ENCODE measurements at places on chromosomes 7 and 10.

DNA sequence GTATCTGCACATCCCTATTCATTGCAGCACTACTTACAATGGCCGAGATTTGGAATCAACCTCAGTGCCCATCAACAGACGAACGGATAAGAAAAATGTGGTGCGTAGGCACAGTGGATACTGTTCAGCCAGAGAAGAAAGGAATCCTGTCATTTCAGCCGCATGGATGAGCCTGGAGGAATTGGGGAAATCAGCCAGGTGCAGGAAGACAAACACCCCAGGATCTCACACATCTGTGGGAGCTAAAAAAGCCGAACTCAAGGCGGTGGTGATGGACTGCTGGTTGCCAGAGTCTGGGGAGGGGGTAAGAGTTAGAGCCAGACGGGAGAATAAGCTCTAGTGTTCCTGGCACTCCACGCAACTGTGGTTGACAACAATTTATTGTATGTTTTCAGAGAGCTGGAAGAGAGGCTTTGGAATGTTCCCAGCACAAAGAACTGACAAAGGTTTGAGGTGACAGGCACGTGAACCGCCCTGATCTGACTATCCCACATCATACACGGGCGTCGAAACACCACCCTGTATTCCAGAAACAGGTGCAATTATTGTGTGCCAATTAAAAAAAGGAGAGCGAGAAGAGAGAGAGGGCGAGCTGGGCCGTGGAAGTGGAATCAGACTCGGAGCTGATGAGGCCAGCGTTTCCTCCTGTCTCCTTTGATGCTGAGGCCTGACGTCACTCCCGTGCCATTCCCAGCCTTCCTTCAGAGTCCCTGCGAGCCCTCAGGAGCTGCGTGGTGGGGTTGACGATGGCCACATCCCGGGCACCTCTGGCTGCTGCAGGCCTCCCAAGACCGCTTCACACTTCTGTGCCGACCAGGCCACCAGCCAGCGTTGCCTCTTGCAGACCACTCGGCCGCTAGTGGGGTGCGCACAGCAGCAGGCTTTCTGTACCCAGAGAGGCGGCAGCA lies 189.5 kb downstream of the DNAJB6 start:
- DNase-seq, result no peak

DNA sequence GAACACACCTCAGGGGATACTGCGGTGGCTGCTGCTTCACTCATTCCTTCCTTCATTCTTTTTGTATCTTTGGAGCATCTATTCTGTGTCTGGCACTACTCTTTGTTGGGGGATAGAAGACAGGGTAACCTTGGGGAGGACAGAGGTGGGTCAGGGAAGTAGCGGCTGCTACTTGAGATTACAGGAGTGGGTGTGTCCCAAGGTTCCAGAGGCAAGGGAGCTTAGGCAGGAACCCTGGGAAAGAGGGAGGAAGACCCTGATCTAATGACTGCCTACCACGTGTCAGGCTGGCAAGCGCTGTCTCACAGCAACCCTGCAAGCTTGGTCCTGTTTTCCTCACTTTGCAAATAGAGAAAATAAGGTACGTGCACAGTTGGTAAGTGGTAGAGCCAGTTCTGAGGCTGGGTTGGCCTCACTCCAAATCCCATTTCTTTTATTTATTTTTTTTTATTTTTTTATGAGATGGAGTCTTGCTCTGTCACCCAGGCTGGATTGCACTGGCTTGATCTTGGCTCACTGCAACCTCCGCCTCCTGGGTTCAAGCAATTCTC lies 985.9 kb upstream of the ZNF722 start:
- DNase-seq, result no peak

- DNase-seq, result no peak
These were observed 36.0 kb upstream of the SLC26A3 start for GRCh38 chr7:107838816-107839565.

DNA sequence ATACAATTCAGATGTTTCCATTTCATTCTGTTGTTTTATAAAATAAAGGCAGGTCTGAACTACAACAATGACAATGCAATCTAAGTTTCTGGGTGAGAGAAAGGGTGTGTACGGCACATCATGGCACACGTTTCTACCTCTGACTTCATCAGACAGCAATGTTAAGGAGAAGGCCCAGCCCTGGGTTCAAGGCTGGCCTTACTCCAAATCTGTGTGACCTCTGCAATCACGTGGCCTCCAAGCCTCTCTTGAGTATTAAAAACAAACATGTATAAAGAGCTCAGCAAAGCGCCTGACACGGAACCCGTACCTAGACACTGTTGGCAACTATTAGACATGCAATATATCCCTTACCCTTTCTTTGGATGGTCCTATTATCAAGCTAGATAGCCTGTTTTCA lies 114.1 kb downstream of the LARP4B start:
- DNase-seq, result no peak

GRCh38 chr7:628402-628763 lies 98.1 kb upstream of the DNAAF5 start:
- no peak for DNase-seq

DNA sequence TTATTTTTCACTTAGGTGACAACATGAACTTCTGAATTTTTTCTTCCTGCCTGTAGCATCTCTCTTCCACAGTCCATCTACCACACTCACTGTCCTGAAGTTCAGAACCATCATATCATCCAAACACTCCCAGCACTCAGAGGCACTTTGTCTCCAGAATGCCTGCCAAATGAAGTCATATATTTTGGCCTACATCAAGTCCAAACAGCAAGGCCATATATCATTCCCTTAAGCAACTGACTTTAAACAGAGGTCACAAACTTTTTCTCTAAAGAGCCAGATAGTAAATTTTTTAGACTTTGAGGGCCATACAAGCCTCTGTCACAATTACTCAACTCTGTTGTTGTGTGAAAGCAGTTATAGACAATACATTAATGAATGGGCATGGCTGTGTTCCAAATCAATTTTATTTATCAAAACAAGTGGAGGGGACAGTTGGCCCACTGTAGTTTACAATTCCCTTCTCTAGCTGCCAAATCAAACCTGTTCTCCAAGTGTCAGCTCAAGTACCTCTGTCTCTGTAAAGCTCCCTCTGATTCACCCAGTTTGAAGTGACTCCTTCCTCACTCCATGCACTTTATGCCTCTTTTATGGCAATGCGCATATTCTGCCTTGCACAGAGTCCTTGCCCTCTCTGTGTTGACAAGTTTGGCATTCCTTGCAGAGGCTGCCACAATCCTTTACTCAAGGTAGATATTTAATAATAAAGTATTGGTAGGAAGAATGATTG lies 305.7 kb downstream of the FZD1 start:
- no peak for DNase-seq

GRCh38 chr10:34622945-34623344 lies 192.2 kb downstream of the PARD3 start:
- no peak for DNase-seq

DNA sequence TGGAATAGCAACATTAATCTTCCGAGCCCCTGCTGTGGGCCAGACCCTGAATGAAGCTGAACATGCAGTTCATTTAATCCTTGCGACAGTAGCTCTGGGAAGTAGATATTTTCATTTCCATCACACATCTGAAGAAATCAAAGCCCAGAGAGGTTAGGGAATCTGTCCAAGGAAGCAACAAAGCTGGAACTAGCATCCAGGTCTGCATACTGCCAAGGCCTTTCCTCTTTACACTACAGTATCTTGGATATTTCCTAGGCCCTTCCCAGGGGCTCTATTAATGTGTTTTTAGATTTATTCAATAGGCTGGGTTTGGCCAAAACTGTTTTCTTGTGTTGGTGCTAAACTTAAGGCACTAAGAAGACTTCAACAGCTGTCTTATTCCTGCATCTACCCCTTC lies 48.1 kb downstream of the FAM13C start:
- no peak for DNase-seq

- peak; percentile 38 for DNase-seq
These were observed 80.2 kb downstream of the PRTFDC1 start for GRCh38 chr10:24872049-24872789.

GRCh38 chr10:64396105-64396708 lies 875.0 kb downstream of the REEP3 start:
- no peak for DNase-seq

- DNase-seq, result peak; percentile 7
These were observed 72.5 kb upstream of the TPK1 start for GRCh38 chr7:144908324-144908723.

DNA sequence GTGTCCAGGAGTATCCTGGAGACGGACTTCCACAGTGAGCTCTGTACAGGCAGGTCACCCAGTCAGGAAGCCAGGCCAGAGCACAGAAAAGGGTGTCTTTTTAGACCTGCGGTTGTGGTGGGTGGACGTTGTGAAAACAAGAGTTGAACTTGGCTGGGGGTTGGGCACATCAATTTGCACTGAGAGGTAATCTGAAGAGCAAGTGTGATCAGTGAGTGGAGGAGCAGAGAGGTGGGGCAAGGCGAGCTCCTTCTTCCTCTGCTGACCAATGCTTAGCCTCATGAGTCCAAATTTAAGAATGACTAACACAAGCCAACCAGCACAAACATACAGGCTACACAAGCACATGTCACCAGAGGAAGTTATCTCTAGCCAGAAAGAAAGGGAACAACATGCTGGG lies 310.8 kb downstream of the TCERG1L start:
- DNase-seq, result peak; percentile 19

DNA sequence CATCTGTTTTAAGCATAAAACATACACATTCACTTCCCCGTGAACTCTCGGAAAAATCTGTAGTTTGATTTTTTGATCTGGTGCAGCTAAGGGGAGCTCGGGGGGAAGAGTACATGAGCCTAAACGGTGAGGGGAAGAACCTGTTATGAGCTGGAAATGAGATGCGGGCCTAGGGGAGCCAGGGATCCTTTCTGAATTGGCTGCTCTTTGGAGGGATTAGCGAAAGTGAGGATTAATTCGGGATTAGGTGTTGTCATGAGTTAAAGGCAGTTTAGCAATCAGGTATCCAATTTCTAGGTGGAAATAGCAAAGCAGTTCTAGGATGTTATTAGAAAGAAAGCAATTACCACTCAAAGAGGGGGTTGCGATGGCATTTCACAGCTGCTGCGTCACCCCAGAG lies 51.1 kb upstream of the ADARB2 start:
- no peak for DNase-seq

- DNase-seq, result no peak
These were observed 207.0 kb downstream of the DNAJB6 start for GRCh38 chr7:157543791-157544190.

GRCh38 chr10:22711373-22711772 lies 3.0 kb downstream of the PIP4K2A start:
- DNase-seq, result no peak

GRCh38 chr10:33799281-33799943 lies 464.9 kb upstream of the NRP1 start:
- no peak for DNase-seq

GRCh38 chr7:155570171-155570958 lies 24.0 kb upstream of the CNPY1 start:
- no peak for DNase-seq

- no peak for DNase-seq
These were observed 173.2 kb downstream of the EBF3 start for GRCh38 chr10:129790715-129791446.

DNA sequence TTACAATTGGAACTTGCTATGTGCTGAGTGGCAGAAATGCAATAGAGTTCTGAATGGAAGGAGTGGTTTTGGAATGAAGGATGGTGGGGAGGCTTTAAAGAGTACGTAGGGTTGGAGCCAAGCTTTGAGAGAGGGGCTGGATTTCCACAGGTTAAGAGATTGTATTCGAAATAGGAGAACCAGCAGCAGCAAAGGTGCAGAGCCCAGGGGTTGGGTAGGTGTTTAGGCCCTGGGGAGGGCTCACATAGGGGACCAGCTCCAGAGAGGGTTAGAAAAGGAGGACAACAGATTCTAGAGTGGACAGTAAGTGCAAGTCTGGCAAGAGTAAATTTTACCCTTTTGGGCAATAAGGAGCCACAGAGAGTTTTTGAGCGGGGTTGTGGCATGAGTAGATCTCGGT lies 297.2 kb downstream of the RPS24 start:
- DNase-seq, result no peak

GRCh38 chr10:64196638-64197315 lies 675.6 kb downstream of the REEP3 start:
- no peak for DNase-seq

GRCh38 chr7:150665089-150665748 lies 20.3 kb upstream of the GIMAP2 start:
- peak; percentile 58 for DNase-seq

GRCh38 chr10:5518143-5518542 lies 6.6 kb upstream of the CALML3 start:
- DNase-seq, result no peak

GRCh38 chr7:128164061-128164954 lies 76.8 kb upstream of the LEP start:
- DNase-seq, result no peak

DNA sequence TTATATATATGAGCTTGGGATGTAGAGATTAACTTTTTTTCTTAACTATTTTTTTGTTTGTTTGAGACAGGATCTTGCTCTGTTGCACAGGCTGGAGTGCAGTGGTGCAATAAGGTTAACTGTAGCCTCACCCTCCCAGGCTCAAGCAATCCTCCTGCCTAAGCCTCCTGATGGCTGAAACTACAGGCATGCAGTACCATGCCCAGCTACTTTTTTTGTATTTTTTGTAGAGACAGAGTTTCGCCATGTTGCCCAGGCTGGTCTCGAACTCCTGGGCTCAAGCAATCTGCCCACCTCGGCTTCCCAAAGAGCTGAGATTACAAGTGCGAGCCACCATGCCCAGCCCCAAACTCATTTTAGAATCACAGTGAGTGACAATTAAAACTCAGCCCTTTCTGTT lies 105.2 kb downstream of the CUBN start:
- no peak for DNase-seq

- DNase-seq, result no peak
These were observed 2.4 kb downstream of the SH2D4B start for GRCh38 chr10:80540136-80540535.

DNA sequence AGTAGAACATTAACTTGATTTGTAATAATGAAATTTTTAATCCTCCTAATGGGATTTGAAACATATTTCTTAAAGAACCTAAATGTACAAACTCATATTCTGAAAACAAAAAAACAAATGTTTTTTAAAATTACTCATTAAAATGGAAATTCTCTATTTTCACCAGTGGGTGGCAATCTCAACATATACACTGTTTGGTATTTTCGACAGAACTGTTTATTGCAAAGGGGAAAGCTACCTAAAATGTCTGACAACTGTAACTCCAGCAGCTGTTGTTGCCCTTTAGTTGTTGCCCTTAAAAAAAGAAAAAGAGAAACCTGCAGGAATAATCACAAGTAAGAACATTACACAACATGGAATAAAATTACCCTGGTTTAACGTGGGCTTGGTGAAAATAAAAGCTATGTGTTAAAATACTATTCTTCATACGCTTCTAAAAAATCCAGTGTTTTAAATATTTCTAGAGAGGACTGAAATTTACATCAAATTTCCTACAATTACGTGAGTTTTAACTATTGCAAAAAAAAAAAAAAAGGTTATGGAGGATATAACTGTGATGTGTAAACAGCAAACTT lies 54.5 kb downstream of the COL1A2 start:
- peak; percentile 40 for DNase-seq

DNA sequence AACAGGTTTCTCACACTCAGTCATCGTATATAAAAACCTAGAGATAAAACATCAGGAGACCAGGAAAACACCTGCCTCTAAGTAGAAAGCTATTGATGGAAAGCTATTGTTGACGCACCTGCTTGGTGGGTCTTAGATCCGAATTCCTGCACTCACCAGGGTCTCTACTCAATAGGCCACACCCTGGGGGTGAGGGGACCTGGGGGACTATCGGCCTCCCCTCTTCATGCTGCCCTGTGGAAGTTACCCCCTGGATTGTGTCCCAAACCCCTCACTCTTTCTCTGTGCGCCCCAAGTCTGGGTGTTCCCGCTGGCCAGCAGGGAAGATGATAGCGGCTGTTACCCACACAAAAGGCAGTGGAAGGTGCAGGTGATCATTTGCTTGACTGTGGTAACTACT lies 313.0 kb downstream of the WDR37 start:
- DNase-seq, result no peak

GRCh38 chr7:92707435-92707834 lies 117.2 kb upstream of the FAM133B start:
- DNase-seq, result no peak

GRCh38 chr10:79385804-79386531 lies 38.7 kb downstream of the PPIF start:
- no peak for DNase-seq

Data from suppressor macrophage treated with lipopolysaccharide for 4 hours (primary cell).